NCI-H774 (cell line): ENCODE measurements at places on chromosomes 2 and 18.
A peak's percentile ranks its signal among the peaks of the same experiment; 100 is the strongest.

DNA sequence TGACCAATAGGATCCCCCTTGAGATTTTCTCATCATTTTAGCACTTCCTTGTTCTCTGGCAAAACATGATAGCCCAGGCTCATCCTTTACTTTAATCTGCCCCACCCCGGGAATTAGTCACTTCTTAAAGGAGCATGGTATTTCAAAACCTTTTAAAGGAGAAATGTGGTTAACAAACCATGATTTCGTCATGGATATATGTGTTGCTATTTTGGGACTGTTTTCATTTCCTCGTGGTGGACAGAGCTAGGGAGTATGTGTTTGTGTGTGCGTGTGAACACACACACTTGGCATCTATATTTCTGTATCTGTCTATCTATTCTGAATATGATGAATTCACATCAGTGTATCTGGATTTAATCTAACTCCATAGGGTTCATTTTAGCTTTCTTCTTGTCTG lies 128.1 kb downstream of the BIRC6 start:
- DNase-seq: no peak

- no peak for DNase-seq
These were observed 50.0 kb downstream of the GPD2 start for GRCh38 chr2:156486147-156486546.

GRCh38 chr18:22257022-22257543 lies 87.7 kb downstream of the GATA6 start:
- DNase-seq: no peak

DNA sequence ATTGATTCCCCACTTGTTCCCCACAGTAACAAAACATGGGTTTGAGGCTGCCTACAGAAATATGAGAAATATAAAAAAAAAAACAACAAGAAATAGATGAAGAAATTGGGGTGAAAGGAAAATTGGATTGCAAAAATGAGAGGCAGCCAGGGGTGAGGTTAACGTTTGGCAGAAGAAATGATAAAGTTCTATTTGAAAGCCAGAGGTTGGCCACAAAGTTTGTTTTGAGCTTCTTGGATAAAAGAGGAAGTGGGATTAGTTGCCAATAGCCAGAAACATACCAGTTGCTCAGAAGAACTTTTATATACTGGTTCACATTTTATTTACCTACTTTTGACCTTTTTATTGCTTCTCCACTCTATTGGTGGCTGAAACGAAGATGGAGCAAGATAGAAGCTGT lies 67.5 kb downstream of the FASTKD2 start:
- no peak for DNase-seq

GRCh38 chr2:235270291-235270690 lies 223.6 kb upstream of the AGAP1 start:
- no peak for DNase-seq

DNA sequence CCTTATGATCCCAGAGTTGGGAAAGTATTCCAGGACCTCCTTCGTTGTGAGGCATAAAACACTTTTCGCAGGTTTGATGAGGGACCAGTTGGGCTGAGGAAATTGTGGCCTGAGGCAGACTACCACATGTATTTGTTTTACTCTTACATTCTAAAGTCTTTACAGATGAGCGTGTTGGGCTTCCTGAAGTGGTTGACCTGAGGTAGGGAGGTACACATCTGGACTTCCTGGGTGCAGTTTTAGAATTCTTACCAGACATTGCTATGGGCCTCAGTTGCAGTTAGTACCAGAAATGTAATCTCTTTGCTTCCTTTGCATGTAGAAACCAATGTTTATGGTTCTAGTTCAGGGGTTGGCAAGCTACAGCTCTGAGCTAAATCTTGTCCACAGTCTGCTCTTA lies 48.7 kb downstream of the COA5 start:
- DNase-seq: no peak

- DNase-seq: no peak
These were observed 131.8 kb downstream of the PIGN start for GRCh38 chr18:62054929-62055498.

GRCh38 chr2:192443831-192444230 lies 249.1 kb upstream of the TMEFF2 start:
- DNase-seq: no peak

- no peak for DNase-seq
These were observed 100.8 kb downstream of the ASB1 start for GRCh38 chr2:238527565-238527964.

- DNase-seq: no peak
These were observed 50.6 kb downstream of the PARD6G start for GRCh38 chr18:80196528-80197320.

DNA sequence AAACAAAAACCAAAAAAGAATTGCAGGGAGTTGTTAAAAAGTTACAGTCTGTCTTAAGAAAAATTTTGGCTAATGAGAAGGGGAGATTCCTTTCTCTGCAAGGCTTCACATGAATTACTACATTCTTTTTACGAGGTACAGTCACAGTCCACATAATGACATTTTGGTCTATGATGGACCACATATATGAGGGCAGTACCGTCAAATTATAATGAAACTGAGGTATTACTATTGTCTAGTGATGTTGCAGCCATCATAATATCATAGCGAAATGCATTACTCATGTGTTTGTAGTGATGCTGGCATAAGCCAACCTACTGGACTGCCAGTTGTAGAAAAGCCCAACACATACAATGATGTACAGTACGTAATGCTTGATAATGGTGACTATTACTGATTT lies 12.5 kb downstream of the SERPINB7 start:
- DNase-seq: no peak

DNA sequence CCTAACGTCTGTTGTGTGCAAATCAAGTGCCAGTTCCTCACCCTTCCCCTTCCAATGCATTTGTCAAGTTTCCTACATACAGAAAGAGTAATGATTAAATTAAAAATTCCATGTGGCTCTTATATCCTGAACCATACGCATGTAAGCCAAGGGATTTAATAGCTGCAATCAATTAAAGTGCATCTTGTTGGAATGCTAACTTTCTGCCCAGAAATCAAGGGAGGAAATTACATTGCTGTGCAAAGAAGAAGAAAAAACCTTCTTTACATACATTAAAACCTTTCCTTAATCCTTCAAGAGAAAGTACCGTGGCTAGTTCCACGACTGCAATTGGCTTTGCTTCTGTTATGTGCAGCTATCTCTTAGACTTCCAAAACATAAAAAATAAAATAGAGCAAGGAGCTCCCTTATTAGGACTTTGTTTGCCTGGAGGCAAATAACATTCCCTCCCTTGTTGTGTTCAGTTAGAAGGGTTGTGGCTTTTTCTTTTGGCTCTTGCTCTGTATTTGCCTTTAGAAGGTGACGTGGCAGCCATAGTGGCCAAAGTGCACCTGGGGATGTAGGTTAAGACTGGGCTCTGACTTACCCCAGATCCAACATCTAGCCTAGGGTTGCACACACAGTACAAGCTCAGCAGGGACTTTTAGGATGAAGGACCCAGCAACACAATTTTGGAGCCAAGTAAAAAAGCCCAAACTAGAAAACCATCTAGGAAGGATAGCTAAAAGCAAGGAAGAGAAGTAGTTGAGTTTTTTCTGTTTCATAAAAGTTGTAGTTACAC lies 158.3 kb downstream of the ANTXR1 start:
- DNase-seq: no peak

- no peak for DNase-seq
These were observed 464.3 kb upstream of the ID2 start for GRCh38 chr2:8217468-8218030.

GRCh38 chr18:22185273-22185672 lies 15.9 kb downstream of the GATA6 start:
- no peak for DNase-seq

DNA sequence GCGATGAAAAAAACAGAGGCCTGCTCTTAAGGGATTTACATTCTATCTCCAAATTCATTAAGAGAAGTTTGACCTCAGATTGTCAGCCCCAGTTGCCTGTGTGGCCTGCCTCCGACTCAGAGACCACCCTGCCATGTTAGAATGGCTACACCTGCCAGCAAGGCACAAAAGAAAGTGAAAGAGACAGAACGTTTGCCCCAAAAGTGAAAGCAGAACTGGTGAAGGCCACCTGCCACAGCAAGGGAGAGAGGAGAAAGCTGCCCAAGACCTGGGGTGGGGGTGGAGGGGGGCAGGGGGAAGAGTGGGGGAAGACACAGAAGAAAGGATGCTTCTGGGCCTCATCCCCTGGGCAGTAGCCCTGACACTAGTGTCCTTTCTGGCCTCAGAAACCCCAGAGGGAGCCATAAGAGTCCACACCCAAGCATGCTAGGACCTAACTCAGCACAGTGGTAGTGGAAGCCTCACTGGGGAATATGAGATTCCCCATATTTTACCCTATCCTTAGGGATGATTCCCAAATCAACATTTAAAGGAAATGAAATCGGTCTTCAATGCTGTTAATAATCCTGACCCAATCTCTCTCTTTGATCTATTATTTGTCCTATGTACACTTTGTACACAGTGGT lies 389.7 kb downstream of the TXNL1 start:
- no peak for DNase-seq

DNA sequence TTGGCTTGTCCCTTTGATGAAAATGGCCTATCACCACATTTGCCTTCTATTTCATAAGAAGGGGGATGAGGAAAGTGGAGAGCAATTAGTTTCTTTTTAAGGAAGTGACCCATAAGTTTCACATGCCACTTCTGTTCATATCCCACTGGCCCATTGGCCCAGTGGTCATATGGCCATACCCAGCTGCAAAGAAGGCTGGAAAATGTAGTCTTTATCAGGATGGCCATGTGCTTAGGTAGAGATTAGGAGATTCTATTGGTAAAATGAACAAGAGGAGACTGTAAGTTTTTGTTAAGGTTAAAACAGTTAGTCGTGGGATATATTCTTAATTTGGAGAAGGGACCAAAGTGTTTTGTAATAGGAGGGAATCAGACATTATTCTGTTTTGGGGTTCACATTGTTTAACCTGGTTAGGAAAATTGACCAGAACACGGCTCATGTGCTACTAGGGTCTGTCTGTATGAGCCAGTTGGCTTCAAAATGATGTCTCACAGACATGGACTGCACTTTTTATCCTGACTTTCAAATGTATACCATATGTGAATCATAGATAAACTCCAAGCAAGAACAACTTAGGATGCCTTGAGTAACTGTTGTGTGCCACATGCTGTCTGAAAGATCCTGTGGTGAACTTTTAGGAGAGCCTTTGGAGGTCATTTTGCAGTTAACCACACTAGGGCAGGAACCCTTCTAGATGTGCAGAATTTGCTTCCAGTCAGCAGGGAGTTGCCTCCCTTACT lies 17.3 kb downstream of the PLCL1 start:
- no peak for DNase-seq

- no peak for DNase-seq
These were observed 258.4 kb downstream of the MYO3B start for GRCh38 chr2:170436077-170436943.

GRCh38 chr2:230793572-230794359 lies 71.0 kb upstream of the ITM2C start:
- no peak for DNase-seq

GRCh38 chr2:166516712-166517303 lies 22.8 kb upstream of the SCN7A start:
- DNase-seq: no peak

- DNase-seq: no peak
These were observed 3.7 kb downstream of the B3GNT7 start for GRCh38 chr2:231399046-231399852.

GRCh38 chr18:67199993-67200617 lies 316.4 kb downstream of the DSEL start:
- peak; percentile 71 for DNase-seq

- peak; percentile 92 for DNase-seq
These were observed 100.0 kb downstream of the BAZ2B start for GRCh38 chr2:159516241-159516758.

DNA sequence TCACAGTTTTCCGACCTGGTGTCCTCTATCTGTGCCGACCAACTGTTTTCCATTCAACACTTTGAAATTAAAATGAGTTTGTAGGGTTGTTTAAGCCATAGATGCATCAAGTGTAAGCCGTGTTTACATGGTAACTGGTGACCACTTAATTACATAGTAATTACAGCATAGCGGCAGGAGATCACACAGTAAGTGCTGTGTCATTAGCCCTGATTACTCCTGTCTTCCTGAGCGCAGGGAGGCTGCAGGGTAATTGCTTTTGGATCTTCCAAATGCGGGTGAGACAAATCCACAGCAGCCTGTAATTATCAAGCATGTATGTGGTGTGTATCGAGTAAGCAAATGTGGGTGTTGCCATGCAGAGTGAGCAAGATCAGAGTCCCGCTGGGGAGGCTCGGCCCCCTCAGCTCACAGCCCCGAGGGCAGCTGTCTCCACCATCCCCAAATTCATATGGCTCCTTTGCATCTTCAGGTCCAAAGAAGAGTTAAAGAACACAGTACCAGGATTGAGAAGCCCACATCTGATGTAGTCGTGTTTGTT lies 71.5 kb upstream of the HDAC4 start:
- peak; percentile 41 for DNase-seq

DNA sequence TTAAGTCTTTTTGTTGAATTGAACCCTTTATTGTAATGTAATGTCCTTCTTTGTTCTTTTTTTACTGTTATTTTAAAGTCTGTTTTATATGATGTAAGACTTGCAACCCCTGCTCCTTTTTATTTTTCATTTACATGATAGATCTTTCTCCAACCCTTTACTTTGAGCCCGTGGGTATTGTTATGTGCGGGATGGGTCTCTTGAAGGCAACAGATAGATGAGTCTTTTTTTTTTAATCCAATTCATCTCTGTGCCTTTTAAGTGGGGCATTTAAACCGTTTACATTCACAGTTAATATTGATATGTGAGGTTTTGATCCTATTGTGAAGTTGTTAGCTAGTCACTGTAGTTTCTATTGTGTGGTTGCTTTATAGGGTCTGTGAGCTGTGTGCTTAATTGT lies 120.6 kb downstream of the NCOA1 start:
- no peak for DNase-seq

GRCh38 chr2:30341500-30342267 lies 105.4 kb upstream of the LCLAT1 start:
- no peak for DNase-seq

- no peak for DNase-seq
These were observed 114.5 kb downstream of the LOXHD1 start for GRCh38 chr18:46542545-46542944.

GRCh38 chr2:216774620-216775019 lies 79.3 kb upstream of the IGFBP5 start:
- no peak for DNase-seq

DNA sequence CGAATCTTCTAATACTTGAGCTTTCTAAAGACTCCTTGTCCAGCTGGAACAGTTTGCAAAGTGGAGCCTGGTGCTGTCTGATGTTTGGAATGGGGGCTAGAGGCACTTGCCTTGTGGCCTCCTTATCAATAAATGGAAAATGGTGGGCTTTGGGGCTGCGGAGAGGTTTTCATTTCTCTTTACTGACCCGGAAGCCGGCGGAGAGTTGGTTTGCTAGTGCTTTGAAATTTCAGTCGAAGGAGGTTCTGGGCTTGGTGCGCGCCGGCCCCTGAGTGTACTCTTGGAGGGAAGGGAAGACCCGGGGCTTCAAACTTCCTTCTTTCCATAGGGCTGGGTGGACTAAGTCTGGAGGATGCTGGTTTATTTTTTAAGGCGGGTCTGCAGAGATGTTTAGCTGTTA lies 714 bp downstream of the RPIA start:
- no peak for DNase-seq

GRCh38 chr18:4196351-4196750 lies 258.8 kb downstream of the DLGAP1 start:
- no peak for DNase-seq
